Iris pigment epithelial cell (primary cell): ENCODE measurements at places on chromosomes 16 and 17.

GRCh38 chr16:11224096-11224893 lies 31.7 kb downstream of the SOCS1 start:
- no peak for DNase-seq

DNA sequence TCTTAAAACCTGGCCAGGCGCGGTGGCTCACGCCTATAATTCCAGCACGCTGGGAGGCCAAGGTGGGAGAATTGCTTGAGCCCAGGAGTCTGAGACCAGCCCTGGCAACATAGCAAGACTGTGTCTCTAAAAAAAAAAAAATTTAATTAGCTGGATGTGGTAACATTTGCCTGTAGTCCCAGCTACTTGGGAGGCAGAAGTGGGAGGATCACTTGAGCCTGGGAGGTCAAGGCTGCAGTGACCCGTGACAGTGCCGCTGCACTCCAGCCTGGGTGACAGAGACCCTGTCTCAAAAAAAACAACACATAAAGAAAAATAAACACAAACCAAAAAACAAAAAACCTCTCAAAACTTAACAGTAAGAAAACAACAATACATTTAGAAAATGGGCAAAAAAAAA lies 106.3 kb downstream of the SMG6 start:
- no peak for DNase-seq

GRCh38 chr17:27535975-27536374 lies 79.7 kb downstream of the KSR1 start:
- DNase-seq = peak; percentile 34

- peak; percentile 44 for DNase-seq
These were observed 674 bp downstream of the TAF15 start for GRCh38 chr17:35809855-35810461.

DNA sequence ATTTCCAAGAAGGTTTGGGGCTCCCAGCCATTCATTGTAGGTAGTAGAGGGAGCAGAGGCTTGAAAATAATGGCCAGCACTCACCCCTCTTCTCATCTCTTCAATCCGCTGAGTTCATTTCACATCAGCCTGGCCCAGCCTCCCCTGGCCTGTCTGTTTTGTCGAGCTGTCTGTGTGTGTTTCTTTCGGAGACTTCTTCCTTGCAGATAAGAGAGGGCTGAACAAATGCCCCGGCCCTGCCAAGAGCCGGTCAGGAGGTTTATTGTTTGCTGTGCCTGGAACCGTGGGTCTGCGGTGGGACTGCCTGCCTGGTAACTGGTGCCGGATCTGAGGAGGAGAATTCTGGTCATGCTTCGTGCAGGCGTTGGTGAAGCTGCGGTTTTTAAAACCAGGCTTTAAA lies 3.4 kb downstream of the VPS4A start:
- DNase-seq = no peak
